ENCODE measurements at places on chromosomes 7 and 10. TPM values are rescaled to one million over a fixed set of nuclear protein-coding genes. Genes with fewer than 3 reads are reported as not detected.

FANK1 gene
- total RNA-seq: 0.66 TPM

FAM25A gene
- total RNA-seq: not detected

CLDN4 gene
- 0.32 TPM for total RNA-seq

PDE1C gene
- not detected for total RNA-seq
